LHCN-M2 (cell line): ENCODE measurements at places on chromosomes 13 and 19. TPM values are rescaled to one million over a fixed set of nuclear protein-coding genes. Genes with fewer than 3 reads are reported as not detected.

Gene SGTA
- total RNA-seq = 91.8 and 92.7 TPM in 2 replicates

Gene C19orf73
- 1.1 and 3.1 TPM in 2 replicates for total RNA-seq

DNA sequence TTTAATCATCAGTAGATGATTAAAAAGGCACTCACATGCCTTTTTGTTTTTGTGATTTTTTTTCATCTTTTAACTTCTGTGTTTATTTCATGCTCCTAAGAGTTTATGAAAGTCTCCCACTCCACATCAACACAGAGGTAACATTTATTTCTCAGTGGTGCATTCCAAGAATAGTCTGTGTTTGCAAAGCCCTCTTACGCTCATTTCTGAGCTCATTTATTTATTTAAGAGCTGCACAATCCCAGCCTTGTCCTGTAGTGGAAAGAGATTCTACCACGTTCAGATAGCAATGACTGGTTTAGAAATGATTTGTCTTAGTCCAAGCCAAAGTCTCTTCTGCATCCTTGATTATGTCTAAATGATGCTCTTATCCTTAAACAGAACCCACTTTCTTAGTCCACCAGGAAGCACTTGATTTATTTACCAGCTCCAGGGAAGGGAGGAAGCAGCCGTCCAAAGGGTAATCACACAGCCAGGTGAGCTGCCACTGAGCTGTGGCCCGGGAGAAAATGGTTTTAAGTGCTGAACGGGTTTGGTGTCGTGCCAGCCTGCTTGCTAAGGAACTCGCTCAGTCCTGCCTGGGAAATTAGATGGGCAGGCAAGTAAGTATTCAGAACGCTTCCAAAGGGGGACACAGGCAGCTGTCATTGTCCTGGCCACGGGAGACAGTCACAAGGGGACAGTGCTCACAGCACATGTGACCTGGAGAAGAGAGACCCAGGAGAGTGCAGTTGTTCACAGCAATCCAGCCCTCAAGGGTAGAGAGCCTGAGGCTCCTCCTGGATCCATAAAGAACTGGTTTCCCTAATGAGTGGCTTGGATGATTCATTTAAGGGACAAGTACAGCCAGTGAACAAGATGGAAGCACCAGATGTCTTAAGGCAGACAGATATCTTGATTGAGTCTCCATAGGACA is 131.8 kb upstream of the WASF3 start:
- DNase-seq = no peak

GRCh38 chr13:69595181-69595580 is 512.4 kb upstream of the ATXN8OS start:
- no peak for DNase-seq
